Suppressor macrophage (primary cell): ENCODE measurements at places on chromosomes 7 and 10.

DNA sequence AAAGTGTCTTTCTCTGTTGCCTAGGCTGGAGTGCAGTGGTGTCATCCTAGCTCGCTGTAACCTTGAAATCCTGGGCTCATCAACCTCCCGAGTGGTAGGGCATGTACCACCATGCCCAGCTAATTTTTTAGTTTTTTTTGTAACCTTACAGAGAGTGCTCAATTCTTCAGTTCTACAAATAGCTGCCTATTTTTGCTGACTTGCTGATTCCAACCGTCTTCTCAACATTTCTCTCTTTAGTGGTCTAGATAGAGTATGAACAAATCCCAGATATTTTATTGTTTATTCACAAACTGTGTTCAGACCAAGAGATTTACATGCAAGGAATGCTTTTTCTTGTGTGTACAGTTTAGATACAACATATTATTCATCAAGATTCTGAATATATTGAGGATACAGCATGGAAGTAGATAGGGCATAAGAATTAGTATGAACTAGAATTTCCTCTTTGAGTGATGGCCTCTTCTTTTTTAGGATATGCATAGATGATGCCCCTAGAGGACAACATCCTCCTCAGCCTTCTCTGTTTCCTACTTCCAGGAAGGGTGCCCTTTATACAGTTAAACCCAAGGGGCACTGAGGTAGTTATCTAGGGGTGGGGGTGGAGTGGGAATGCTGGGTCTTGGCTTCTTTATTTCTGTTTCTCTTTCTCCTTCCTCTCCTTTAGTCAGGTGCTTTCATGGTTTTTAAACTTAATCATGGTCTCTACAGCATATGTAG, 26.0 kb downstream of the PRPF18 start:
- DNase-seq, result no peak

GRCh38 chr10:90204131-90204955, 503.0 kb downstream of the KIF20B start:
- no peak for DNase-seq

- no peak for DNase-seq
These were observed 448 bp upstream of the GOLGA7B start for GRCh38 chr10:97849103-97849686.

GRCh38 chr7:151629713-151630272, 110.1 kb upstream of the RHEB start:
- DNase-seq, result no peak

GRCh38 chr10:482848-483247, 206.6 kb downstream of the DIP2C start:
- DNase-seq, result no peak

DNA sequence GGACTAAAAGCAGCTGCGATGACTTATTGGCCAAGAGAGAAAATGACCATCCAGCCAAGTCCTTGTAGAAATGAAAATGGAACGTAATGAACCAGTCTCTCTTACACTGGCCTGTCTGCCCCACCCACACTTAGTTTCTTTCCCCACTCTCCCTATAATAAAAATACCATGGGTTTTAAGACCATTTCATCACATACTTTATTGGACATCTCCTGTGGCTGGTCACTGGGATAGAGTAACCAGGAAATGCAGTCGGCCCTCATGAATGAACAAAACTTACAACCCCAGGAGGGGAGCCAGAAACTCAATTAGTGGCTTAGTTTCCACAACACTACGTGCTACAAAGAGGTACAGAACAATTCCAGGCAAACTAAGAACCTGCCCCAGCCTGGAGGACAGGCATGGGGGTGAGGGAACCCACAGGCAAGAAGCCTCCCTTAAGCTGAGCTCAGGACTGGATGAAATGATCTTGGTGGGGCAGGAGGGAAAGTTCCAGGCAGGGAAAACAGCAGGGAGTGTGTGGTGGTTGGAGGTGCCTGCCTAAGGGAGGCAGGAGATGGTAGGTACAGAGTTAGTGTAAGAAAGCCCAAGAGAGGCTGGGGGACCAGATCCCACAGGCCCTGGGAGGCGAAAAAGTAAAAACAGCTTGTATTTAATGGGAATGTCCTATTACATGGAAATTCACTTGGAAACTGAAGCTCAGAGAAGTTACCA, 29.6 kb downstream of the MKI67 start:
- DNase-seq, result no peak

GRCh38 chr10:48439031-48439430, 132.6 kb downstream of the MAPK8 start:
- DNase-seq, result no peak

- no peak for DNase-seq
These were observed 675 bp upstream of the FRAT2 start for GRCh38 chr10:97335188-97335619.

- DNase-seq, result no peak
These were observed 160.5 kb downstream of the PHTF2 start for GRCh38 chr7:77959080-77959479.

DNA sequence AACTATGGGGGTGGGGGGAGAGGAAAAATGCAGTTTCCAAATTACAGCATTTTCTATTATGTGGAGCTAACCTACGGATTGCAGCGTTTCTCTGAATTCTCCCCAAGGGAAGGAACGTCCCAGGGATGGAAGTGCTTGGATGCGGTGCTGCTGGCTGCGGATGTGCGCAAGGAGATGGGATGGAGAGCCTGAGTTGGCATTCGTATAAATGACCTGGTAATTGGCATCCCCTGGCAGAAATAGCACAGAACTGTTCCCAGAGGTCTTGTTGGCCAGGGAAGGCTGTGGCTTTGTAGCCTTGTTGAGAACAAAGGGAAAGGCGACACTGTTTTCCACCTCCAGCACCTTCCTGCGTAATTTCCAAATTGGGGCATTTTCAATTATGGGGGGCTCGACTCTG, 2.7 kb downstream of the ORAI2 start:
- no peak for DNase-seq

GRCh38 chr7:6256677-6257535, 15.5 kb downstream of the CYTH3 start:
- peak; percentile 62 for DNase-seq

GRCh38 chr7:72235351-72235750, 176.8 kb downstream of the CALN1 start:
- DNase-seq, result no peak

GRCh38 chr10:102704915-102705314, 9.3 kb downstream of the ARL3 start:
- DNase-seq, result no peak
